Smooth muscle cell of trachea (primary cell): ENCODE measurements at places on chromosomes 1 and 21. TPM values are rescaled to one million over a fixed set of nuclear protein-coding genes. Genes with fewer than 3 reads are reported as not detected.

Gene PROK1
- not detected in 2 replicates for total RNA-seq

Gene COA7
- total RNA-seq: 10.9 and 14.9 TPM in 2 replicates

Gene RNF186
- not detected in 2 replicates for total RNA-seq

Gene S100A7
- total RNA-seq: not detected in 2 replicates

Gene CRYZ
- total RNA-seq: 25.6 and 84.2 TPM in 2 replicates

Gene NBPF10
- total RNA-seq: 2.0 and 4.4 TPM in 2 replicates

Gene CELA3B
- total RNA-seq: not detected in 2 replicates

Gene KIFAP3
- total RNA-seq: 33.7 and 62.4 TPM in 2 replicates

Gene CLCA1
- 0.15 and 0.17 TPM in 2 replicates for total RNA-seq

Gene GNAT2
- 0.17 and 0.29 TPM in 2 replicates for total RNA-seq
